ENCODE measurements at places on chromosomes 7 and 10.

DNA sequence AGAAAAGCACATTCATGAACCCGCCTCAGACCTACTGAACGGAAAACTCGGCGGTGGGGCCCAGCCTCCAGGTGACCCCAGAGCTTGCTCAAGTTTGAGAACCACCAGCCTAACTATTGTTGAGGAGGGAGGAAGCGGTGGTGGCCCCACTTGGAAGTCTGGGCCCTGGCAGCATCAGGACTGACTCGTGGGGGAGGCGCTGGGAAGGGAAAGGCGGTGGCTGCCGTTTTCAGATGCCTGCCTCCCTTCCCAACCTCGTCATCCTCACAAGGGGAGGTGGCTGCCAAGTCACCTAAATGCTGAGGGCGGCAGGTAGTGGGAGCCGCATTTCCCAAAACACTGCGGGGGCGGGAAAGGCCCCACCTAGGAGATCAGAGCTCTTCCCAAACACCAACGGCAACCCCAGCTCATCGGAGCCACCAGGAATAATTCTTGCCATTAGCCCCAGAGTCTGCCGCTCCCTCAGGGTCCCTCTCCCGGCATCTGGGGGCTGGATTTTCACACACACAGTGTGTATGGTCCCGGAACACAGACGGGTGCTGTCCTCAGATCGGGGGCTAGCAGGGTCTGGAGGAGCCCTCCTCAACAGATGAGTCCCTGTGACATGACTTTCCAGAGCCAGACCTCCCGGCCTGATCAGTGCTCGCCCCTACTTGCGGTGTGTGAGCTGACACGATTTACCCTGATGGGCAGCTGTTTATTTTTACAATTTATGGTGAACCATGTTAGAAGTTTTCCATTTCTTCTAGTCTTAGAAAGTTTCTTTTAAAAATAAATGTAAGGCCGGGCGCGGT, 31.3 kb downstream of the PRKAG2 start:
- no peak for DNase-seq

DNA sequence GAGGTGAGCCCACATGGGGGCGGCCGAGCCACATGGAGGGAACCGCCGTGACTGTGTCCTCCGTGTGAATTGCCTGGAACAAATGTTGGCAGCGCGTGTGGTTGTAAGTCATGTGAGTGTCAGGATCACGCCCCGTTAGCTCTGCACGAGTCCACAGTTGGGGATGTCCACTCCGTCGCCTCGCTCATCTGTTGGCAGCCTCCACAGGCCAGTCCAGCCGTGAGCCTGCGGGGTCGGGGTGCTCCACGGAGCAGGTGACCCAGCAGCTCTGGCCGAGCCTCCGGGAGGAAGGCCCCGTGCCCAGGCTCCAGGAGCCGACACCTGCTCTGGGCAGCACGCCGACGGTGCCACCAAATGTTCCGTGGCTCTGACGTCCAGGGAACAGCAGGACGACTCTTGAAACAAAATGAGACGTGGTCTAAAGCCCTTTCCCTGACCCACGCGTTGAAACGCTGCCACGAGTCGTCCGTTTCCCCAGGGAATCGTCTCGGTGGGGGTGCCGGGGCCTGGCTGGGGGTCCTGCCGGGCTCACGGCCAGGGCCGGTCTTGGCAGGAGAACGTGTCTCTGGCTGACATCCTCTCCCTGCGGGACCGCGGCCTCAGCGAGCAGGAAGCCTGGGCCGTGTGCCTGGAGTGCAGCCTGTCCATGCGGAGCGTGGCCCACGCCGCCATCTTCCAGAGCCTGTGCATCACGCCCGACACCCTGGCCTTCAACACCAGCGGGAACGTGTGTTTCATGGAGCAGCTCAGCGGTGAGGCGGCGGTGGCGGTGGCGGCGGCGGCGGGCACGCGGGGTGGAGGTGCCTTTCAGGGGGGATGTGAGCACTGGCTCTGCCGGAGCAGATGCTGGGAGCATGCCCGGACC, 7.0 kb downstream of the KNDC1 start:
- no peak for DNase-seq

DNA sequence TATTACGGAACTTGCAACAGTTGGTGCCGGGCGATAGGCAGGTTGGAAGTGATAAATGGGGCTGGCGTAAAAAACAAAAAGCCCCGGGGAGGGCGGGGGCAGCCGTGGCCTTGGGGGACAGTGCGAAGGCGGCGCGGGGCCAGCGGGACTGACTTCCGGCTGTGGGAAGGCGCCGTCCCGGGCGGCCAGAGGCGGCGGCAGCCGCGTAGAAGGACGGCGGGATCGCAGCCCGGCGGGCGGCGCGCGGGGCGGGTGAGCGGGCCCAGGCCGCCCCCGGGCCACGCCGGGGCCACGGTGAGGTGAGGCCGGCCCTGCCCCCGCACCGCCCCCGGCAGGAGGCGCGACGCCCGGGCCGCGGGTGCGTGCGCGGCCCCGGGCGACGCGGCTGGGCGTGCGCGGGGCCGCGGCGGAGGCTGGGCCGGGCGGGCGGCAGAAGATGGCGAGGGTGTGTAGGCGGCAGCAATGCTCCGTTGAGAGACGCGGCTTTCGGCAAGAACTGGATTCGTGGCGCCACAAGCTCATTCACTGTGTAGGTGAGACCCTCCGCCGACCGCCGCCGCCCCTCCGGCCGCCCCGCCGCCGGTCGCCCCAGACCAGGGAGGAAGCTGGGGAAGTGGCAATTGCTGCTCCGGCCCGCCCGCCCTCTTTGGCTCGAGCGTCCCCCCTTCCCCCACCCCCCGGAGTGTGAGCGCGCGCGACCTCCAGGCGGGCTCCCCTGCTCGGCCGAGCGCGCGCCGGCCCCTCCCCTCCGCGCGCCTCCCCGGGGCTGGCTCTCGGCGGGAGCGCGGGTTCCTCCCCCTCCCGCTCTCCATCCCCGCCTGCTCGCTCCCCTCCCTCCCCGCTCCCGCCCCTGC, at the start of gene LCOR:
LCOR (plus strand) TSS at position 432 of the 854 bp plus-strand sequence. CDS start 116,760 bp downstream, outside the sequence.
- peak; percentile 83 for DNase-seq

GRCh38 chr7:81657551-81657950, 112.3 kb downstream of the HGF start:
- DNase-seq: no peak

- peak; percentile 43 for DNase-seq
Measured at GRCh38 chr10:63210611-63211196, 77.6 kb downstream of the NRBF2 start.
